ENCODE measurements at places on chromosomes 5 and 9.

DNA sequence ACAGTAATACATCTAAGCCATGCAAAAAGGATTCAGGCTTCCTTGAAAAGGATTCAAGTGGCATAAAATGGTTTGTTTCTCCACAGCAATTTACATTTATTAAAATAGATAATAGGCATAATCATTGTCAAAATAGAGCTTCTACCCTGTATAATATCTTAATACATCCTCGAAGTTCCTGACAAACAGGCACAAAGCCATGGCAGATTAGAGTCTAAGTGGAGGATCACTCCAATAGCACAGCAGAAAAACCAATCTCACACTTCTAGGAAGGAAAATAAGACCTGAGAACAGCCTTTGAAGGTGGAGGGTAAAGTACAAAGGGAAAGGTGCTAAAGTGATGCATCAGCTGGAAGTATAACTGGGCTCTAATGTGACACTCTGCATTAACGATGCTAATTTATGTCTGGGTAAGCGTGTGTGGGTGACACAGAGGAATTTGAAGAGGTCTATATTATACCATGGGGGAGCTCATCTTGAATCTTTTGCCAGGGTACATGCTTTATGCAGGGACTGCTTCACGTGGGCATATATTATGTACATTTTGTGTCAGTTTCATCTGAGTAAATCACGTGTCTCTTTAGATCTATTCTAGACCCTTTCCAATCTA lies 28.8 kb downstream of the PPP2R2B start:
- DNase-seq: no peak

DNA sequence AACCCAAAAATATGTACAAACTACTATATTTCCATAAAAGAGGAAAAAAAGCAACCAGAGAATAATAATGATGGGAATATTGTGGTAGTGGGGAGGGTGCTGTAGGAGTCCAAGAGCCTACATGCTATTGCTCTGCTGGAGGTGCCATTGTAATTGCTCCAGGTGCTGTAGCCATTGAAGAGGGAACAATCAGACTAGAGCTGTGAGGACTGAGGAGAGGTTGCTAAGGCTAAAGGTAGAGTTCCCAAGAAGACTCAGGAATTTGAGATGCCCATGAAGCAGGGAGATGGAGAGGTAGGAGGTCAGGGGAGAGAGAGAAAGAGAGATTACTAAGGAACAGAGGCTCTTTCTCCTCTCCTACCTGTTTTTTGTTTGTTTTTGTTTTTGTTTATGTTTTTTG lies 394.0 kb downstream of the DMRTA1 start:
- no peak for DNase-seq

- no peak for DNase-seq
Observed at GRCh38 chr5:11560915-11561697, 343.1 kb downstream of the CTNND2 start.

- peak; percentile 21 for DNase-seq
Observed at GRCh38 chr5:171961117-171961516, 45.3 kb downstream of the FBXW11 start.

GRCh38 chr5:110401881-110402280 lies 324.6 kb downstream of the TMEM232 start:
- no peak for DNase-seq

DNA sequence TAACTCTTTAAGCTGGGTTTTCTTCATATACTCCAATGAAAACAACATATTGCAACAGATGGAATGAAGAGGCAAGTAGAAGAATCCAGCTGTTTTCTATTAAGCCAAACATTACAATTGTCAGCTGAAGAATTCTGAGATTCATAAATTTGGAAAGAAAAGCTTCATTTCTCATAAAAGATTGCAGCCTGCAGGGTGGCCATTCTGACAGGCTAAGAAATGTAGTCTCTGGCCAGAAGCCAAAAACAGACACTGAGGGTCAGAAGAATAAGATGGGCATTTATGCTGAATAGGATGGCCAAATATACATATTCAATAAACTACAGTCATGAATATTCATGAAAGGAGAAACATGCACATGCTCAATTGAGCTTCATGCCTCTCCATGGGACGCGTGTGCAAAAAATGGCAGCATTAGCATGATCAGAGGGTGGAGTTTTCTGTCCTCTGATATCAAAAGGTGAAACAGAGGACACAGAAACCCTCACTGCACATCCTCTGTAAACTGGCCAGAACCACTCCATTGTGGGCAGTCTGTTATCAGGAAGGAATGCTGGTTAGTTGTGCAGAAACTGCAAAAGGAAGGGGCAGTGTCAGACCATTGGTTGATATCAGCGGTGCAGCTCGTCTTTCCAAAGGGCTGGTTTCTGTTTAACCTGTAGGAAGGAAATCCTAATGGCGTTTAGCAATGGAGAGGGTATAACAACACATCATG lies 50.2 kb downstream of the FXN start:
- no peak for DNase-seq

GRCh38 chr9:36258208-36258995 lies at the start of gene GNE:
Gene GNE, minus strand, starts transcription at chr9:36258448. Its CDS starts 9,093 bp downstream, at chr9:36249355.
- DNase-seq: peak; percentile 98

- DNase-seq: no peak
Observed at GRCh38 chr5:1208743-1209488, 7.5 kb downstream of the SLC6A19 start.

Data from activated CD4-positive, alpha-beta T cell treated with anti-CD3 and anti-CD28 coated beads for 4 hours (primary cell).